ENCODE measurements at places on chromosomes 1 and 21. TPM values are rescaled to one million over a fixed set of nuclear protein-coding genes. Genes with fewer than 3 reads are reported as not detected.

RGS1 gene
- 11.0 TPM for total RNA-seq

DNA sequence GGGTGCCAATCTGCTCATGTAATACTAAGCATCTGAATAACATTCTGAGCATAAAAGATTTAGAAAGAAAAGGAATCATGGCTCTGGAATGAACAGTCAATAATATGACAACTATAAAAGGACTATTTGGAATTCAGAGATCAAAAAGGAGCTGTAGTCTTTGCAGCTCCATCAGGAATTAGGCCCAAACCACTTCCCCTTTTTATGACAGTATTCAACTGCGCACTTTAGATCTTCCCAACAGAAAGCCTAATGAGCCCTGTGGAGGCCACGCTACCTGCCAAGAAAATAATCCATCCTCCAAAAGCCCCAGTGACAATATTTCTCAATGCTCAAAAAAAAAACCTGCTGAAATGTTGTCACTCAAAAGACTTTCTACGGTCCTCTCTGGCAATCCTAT lies 163.2 kb downstream of the SNX7 start:
- no peak for DNase-seq

DNA sequence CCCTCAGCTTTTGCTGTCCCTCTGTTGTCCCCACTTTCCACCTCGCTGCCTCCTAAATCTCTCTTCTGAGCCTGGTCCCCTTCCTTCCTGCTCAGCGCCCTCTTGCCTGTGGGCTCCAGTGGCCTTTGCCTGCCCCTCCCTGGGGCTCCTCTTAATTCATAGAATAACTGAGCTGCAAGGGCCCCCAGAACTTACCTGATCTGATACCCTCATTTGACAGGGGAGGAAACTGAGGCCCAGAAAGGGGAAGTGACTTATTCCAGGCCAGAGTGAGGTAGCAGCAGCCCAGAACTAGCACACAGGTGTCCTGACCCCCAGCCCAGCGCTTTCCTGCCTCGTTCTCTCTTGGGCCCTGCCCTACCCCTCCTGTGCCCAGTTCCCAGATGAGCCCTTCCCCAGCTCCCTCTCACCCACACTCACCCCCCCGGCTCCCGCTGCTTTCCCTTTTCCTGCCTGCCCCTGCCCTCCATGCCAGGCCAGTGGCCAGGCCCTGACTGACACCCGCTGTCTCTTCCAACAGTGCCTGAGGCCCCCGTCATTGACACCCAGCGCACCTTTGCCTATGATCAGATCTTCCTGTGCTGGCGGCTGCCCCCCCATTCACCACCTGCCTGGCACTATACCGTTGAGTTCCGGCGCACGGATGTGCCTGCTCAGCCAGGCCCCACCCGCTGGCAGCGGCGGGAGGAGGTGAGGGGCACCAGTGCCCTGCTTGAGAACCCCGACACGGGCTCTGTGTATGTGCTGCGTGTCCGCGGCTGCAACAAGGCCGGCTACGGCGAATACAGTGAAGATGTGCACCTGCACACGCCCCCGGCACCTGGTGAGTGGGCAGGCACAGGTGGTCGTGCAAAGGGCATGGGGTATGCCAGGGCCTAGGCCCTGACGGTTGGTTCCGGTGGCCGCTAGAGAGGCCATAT lies 5.7 kb downstream of the TRIM46 start:
- DNase-seq, result no peak

GRCh38 chr1:30046751-30047150 lies 676.6 kb downstream of the MATN1 start:
- DNase-seq, result no peak

CRP gene
- total RNA-seq, result not detected

All from left colon (tissue), 2 donors.